ENCODE measurements at places on chromosomes 1 and 21. TPM values are rescaled to one million over a fixed set of nuclear protein-coding genes. Genes with fewer than 3 reads are reported as not detected.

The CD101 gene
- 0.42 TPM for total RNA-seq

DNA sequence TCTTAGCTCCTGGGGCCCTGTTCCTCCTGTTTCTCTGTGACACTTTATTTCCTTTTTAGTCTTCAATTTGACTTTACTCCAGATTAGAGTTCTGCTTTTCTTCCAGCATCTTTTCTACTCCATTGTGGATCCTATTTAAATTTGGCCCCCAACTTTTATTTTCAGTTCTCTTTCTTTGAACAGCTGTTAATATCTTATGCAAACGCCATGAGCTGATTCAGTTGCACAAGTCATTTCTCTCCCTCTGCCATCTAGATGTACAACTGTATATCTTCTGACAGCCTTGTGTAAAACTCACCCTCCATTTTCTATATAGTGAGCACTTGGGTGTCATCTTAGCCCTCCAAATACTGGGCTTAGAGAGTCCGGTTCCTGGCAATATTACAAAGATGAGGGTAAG, 42.2 kb downstream of the SPATA17 start:
- H3K4me1 ChIP-seq, result no peaks in the 10 kb centered on the region
- no peaks in the 10 kb centered on the region for H3K36me3 ChIP-seq
- no peak for DNase-seq
- H3K4me3 ChIP-seq, result no peak overlapping the region

DNA sequence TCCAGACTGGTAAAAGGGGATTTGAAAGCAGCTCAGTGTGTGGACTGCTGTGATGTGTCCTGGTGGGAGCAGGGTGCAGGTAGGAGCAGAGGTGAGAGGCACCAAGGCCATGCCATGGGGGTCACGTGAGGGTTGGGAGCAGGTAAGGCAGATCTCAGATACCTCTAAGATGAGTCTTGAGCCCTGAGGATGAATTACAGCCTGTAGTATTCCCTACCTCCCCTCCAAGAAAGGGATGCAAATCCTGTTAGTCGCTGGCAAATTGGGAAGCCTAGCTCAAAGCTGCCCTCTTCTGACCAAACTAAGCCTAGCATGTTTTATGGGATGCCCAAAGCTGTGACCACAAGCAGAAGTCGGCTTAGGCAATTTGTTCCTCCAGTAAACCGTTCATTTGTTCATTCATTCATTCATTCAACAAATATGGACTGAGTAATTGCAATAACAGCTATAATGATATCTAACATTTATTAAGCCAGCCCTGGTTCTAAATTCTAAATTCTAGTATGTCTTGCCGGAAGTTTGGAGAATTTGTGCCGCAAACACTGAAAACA, 3.9 kb upstream of the NUAK2 start:
- H3K4me1 ChIP-seq, result peaks cover 19% of the 10 kb centered on the region
- no peak overlapping the region for H3K4me3 ChIP-seq
- peak; percentile 95 for DNase-seq
- H3K36me3 ChIP-seq, result no peaks in the 10 kb centered on the region
- peaks cover 28% of the 10 kb centered on the region for H3K27me3 ChIP-seq
- H3K27ac ChIP-seq, result no peak overlapping the region

- no peak overlapping the region for H3K4me3 ChIP-seq
- no peak for DNase-seq
- H3K27me3 ChIP-seq, result peaks cover 16% of the 10 kb centered on the region
- no peaks in the 10 kb centered on the region for H3K36me3 ChIP-seq
- H3K27ac ChIP-seq, result no peak overlapping the region
Observed at GRCh38 chr1:14794136-14794768, 195.8 kb downstream of the KAZN start.

- H3K4me1 ChIP-seq, result peaks cover 7% of the 10 kb centered on the region
- DNase-seq, result no peak
- H3K27me3 ChIP-seq, result no peaks in the 10 kb centered on the region
- H3K27ac ChIP-seq, result no peak overlapping the region
- H3K4me3 ChIP-seq, result no peak overlapping the region
Observed at GRCh38 chr21:18902660-18903059, 499.1 kb upstream of the TMPRSS15 start.

DNA sequence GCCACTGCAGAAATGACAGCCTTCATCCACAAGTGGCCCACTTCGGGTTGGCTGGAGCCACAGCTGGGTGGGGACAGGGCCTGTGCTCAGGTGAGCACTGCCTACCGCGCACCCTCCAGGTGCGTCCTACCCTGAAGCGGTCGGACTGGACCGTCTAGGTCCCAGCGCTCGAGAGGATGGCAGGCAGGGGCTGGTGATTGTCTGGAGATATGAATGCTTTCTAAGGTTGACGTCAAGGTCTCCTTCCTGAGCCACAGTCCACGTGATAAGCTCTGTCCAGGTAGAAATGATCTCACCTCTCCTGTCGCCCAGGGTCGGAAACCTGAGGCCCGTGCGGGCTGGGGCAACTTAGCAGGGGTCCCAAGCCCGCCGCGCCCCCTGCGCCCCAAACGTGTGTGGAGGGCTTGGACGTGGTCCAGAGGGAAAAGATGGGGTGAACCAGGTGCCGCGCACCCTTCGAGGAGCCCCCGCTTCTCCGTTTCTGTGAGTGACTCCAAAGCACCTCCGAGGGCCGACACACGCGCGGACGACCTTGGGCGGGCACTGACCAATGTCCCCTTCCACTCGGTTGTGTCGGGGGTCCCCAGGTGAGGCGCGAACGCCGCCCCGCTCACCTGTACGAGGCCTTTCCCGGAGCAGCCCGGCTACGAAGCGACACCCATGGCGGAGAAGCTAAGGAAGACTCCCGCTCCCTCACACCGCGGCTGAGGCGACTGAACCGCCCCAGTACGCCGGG, 853 bp upstream of the DOP1B start:
- no peak overlapping the region for H3K27ac ChIP-seq
- H3K4me1 ChIP-seq, result peaks cover 11% of the 10 kb centered on the region
- no peak for DNase-seq
- no peaks in the 10 kb centered on the region for H3K36me3 ChIP-seq
- H3K27me3 ChIP-seq, result no peaks in the 10 kb centered on the region
- H3K4me3 ChIP-seq, result peak overlapping the region; percentile 70

- H3K27me3 ChIP-seq, result no peaks in the 10 kb centered on the region
- H3K36me3 ChIP-seq, result no peaks in the 10 kb centered on the region
- no peak overlapping the region for H3K4me3 ChIP-seq
- H3K4me1 ChIP-seq, result no peaks in the 10 kb centered on the region
Observed at GRCh38 chr1:199404191-199404590, 623.3 kb upstream of the NR5A2 start.

The SYPL2 gene
- total RNA-seq, result not detected

All from MCF 10A (cell line).